Fibroblast of upper back skin (primary cell): ENCODE measurements at places on chromosomes 11 and 22.

- no peak for DNase-seq
Measured at GRCh38 chr11:45754741-45755140, 50.2 kb upstream of the SLC35C1 start.

DNA sequence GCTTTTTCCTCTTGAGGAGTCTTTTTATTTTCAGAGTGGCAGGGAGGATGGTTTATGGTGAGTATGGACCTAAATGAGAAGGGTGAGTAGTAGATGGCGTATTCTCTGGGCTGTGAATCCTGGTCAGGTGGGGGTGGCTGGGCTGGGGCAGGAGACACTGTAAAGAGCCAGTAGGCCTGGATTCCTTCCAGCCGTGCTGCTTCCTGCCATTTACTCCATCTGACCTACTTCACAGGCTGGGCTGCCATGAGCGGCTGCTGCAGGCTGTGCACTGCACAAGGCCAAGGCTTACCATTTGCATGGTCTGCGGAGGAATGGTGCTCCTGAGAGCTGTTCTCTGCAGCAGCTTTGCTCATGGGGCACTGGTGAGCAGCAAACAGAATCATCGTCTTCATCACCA lies 297.6 kb downstream of the KIRREL3 start:
- peak; percentile 27 for DNase-seq

- DNase-seq = no peak
Measured at GRCh38 chr11:111524056-111524455, 9.5 kb downstream of the HOATZ start.

DNA sequence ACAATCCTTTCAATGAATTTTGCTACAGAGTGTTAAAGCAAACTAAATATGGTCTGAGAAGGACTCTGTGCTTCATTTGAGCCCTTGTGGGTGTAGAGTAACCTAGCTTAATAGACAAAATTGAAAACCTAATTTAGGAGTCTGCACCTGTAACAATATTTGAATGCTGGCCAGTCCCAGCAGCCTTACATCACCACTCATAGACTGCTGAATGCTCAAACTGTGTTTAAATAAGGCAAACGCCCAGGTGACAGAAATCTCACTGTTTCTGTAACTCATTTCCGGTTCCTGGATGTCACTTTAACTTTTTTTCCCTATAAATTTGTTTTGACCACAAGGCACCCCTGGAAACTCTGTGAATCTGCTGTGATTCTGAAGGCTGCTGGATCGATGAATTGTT lies 45.5 kb upstream of the GLYATL1B start:
- no peak for DNase-seq

- no peak for DNase-seq
Measured at GRCh38 chr22:33013531-33014162, 44.5 kb downstream of the SYN3 start.

- no peak for DNase-seq
Measured at GRCh38 chr11:62512961-62513360, 33.6 kb downstream of the AHNAK start.

GRCh38 chr11:72738199-72739141 lies 13.7 kb downstream of the ARAP1 start:
- peak; percentile 25 for DNase-seq
